ENCODE measurements at places on chromosomes 5 and 9.

DNA sequence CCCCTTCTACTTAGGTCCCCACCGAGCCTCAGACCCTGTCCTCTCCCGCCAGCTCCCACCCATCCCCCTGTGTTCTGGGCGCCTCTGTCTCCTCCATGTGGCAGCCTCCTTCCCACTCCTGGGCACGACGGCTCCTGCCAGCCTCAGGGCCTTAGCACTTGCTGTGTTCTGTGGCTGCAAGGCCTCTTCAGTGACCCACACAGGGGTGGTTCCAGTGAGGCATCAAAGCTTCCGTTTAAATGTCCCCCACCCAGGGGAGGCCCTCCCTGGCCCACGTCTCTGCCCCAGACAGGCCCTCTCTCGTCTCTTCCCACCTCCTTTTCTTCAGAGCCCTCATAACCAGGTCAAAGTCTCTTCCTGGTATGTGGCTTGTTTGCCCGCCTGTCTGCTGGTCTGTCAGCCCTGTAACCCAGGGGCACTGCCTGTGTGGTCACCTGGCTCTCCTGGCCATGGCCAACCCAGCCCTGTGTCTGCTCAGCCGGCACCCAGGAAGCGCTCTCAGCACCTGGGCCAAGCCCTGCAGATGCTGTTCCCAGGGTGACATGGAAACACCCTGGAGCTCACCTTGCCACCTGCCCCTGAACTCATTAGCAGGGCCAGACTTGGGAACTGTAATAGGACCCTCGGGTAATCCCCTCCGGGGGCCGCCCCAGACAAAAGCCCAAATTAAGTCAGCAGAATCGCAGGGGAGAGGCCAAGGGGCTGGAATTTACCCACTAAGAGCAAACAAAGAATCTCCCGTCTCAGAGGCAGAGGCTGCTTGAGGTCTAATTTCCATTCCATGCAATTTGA is 33.7 kb downstream of the LHX3 start:
- DNase-seq, result peak; percentile 28

DNA sequence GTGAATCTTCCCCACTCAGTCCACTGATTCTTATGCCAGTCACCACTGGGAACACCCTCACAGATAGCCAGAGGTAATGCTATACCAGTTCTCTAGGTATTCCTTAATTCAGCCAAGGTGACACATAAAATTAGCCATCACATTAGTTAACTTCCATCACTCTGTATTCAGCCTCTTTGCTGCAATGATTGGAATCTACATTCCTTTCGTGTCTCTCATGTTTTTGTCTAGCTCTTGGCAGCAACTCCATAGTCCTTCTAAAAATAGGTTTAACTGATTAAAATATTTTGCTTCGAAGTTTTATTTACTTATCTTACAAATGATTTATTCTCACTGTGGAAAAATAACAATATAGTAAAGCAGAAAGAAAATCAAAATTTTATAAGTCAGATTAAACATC is 19.6 kb upstream of the RNF20 start:
- no peak for DNase-seq

- no peak for DNase-seq
Measured at GRCh38 chr9:105541838-105542237, 16.1 kb upstream of the FKTN start.

DNA sequence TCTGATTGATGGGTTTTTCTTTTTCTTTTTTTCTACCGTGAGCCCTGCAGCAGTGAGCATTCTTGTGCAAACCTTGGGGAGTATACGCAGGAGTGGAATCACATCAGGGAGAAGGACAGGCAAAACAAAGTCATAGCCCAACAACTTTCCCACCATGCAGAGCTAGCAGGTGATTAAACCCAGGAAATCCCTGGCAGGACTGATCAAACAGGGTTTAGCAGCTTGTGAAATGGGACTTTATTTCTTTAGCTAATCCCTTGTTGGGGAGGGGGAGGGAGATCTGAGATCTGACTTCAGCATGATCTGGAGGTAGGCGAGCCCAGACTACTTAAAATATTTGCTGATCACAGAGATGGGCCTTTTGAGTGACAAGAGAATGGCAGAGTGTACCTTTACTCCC is 162.0 kb upstream of the GLRA1 start:
- no peak for DNase-seq

DNA sequence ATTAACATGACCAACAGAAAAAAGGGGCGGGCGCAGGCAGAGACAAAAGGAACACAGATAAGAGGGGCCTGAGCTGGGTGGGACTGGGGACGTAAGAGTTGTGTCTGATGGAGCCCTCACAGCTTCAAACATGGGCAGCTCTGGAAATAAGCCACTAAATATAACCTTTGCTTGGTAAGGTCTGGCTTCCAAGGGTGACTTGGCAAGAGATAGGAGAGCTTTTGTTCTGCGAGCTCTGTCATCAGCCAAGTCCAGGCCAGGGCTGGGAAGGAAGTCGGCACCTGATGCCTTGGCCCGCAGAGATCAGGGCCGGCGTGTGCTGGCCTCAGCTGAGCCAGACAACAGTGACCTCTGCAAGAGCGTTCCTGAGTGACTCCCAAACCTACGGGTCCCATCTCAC is 11.8 kb downstream of the TRUB2 start:
- DNase-seq, result no peak

GRCh38 chr9:12882430-12882829 is 107.6 kb downstream of the LURAP1L start:
- no peak for DNase-seq

- DNase-seq, result peak; percentile 95
Measured at GRCh38 chr5:133245191-133246052, 193.6 kb downstream of the HSPA4 start.

Data from A549 (cell line).